ENCODE measurements at places on chromosomes 7 and 10. TPM values are rescaled to one million over a fixed set of nuclear protein-coding genes. Genes with fewer than 3 reads are reported as not detected.

DNA sequence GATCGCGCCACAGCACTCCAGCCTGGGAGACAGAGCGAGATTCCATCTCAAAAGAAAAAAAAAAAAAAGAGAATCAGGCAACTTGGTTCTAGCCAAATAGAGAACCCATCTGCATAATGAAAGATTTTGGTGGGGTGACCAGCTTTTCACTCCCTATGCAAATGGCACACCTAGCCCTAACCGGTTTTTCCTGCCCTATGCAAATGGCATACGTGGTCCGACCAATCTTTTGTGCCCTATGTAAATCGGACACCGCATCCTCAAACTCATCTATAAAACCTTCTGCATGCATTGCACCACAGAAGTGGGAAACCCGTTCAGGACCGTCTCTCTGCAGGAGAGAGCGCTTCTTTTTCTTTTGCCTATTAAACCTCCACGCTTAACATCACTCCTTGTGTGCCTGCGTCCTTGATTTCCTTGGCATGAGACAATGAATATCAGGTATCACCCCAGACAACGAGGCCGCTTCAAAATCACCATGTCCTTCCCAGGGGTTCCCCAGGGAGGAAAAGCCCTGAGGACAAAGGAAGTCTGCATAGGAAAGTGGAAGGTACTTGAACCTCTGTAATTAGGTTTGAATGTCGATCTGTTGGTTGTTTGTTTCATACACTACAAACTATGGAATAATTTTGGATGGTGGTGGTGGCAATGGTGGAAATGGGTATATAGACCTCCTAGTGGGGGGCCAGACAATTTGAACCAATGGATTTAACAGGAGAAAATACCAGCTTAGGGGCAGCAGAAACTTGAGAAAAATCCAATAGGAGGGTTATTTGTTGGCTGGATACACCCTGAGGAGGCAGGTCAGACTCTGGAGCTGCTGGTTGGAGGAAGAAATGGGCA lies 396.2 kb downstream of the TYW1 start:
- DNase-seq: no peak

- no peak for DNase-seq
Measured at GRCh38 chr10:75782463-75783248, 351.2 kb downstream of the LRMDA start.

GRCh38 chr10:35377050-35377728 lies 40.9 kb downstream of the CCNY start:
- DNase-seq: no peak

DNA sequence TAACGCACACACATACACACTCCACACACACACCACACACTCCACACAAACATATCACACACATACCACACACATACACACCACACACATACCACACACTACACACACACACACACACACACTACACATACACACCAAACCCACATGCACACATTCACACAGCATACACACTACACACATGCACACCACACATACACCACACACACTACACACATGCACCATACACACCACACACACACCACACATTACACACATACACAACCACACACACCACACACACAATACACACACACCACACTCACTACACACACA lies 66.3 kb downstream of the MKI67 start:
- no peak for DNase-seq

- no peak for DNase-seq
Measured at GRCh38 chr10:91541481-91541880, 91.4 kb downstream of the PPP1R3C start.

CNPY1 gene
- not detected for total RNA-seq

HPSE2 gene
- not detected for total RNA-seq

- no peak for DNase-seq
Measured at GRCh38 chr7:73997056-73997455, 30.9 kb upstream of the ELN start.

GRCh38 chr10:120314442-120314841 lies 142.6 kb upstream of the PLPP4 start:
- DNase-seq: no peak

- DNase-seq: no peak
Measured at GRCh38 chr10:35716776-35717175, 74.7 kb upstream of the FZD8 start.

- no peak for DNase-seq
Measured at GRCh38 chr7:128167791-128168666, 73.0 kb upstream of the LEP start.

- no peak for DNase-seq
Measured at GRCh38 chr7:5685205-5685604, 96.3 kb downstream of the RNF216 start.

DNA sequence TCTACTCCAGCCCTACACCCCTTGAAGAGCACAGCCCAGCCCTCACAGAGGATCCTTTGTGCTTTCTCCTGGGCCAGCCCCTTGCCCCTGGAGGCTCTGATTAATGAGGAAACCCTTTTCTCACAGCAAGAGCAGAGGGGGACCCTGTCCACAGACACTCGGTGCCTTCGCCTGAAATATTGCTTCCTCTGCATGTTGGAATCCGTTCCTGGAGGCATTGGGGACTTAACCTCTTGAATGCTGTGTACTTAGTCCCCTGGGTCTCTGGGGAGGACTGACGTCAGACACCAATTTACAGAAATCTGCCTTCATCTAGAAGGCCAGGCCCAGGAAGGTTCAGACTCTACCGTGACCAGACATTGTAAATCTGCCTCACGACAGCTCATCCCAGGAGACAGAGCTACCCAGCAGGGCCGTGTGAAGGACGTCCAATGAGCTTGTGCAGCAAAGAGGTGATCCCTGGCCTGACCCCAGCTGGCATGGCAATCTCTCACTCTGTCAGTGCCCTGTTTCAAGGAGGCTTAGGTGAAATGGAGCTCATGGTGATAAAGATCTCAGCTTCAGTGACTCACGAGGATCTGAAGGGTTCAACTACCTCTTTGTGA lies 8.1 kb upstream of the TMEM72 start:
- no peak for DNase-seq

CYP2C19 gene
- total RNA-seq: not detected

DNA sequence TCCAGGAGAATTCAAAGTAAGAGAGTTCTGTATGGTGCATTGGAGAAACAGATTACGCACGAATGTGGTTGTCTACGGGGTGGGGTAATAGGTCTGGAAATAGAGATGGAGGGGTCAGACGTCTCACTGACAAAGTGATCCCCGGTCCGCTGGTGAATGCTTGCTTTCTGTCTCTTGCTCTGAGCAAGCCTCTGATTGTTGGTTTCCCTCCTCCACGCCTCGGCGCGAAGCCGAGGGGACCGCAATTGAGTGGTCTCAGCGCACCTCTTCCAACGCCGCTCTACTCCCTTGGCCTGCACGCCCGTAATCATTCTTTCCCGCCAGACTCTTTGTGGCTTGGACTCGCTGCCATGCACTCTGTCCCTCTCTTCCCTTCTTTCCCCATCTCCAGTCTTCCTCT lies 46.5 kb upstream of the PFKP start:
- DNase-seq: no peak

RAMP3 gene
- total RNA-seq: 11.7 TPM

GRCh38 chr7:76326646-76327233 lies 24.3 kb downstream of the HSPB1 start:
- no peak for DNase-seq

DNA sequence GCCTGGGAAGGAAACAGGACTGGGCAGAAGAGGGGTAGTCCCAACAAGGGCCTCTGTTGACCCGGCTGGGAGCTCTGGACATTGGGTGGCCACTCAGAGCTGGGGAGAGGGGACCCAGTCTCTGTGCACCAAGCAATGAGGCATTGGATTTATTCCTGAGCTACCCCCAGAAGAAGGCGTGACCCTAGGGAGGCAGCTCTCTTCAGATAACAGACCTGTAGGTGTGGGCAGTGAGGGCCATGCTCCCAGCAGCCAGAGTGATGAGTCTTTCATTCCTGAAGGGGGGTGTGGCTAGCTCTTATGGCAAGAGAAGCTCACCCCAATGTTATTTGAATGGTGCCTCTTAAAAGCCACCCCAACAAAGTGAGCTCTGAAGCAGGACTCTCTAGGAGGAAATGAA lies 20.4 kb downstream of the TEX36 start:
- no peak for DNase-seq

DNA sequence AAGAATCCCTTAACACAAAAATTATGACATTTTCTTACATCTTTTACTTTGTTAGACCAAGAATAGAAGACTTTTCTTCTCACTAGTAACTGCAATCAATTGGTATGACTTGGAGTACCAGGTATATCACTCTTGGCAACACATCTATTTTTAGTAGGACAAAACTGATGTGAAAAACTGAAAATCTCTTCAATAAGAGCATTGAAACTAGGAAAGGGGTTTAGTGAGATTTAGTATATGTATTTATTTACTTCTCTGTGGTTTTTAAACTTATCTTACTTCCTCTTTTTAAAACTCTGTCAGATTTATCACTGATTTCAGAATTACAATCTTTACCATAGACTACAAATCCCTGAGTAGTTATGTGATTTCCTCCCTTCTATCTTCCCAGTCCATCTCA lies 366.2 kb downstream of the PCDH15 start:
- DNase-seq: no peak

Measured in spleen (tissue), 13 donors.